ENCODE measurements at places on chromosomes 1 and 21.
A peak's percentile ranks its signal among the peaks of the same experiment; 100 is the strongest.

- no peak for DNase-seq
Measured at GRCh38 chr1:81296601-81297000, 504.1 kb upstream of the ADGRL2 start.

DNA sequence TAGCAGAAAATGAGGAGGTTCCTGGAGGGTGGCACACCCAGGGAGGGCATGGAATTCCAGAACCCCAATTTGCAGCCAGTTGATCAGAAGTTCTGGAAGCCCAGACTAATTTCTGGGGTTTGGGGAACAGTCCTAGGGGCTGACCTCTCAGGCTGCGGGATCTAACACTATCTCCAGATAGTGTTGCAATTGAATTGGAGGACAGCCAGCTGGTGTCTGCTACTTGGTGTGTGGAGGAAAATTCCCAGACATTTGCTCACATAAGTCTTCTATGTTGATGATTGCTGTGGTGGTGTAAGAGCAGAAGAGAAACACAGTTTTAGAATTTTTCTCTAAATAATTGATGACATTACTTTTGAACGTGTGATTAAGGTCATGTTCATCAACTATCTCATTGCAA lies 154.3 kb upstream of the RNPC3 start:
- peak; percentile 30 for DNase-seq

- peak; percentile 35 for DNase-seq
Measured at GRCh38 chr1:188023206-188023605, 1194.5 kb downstream of the PLA2G4A start.

DNA sequence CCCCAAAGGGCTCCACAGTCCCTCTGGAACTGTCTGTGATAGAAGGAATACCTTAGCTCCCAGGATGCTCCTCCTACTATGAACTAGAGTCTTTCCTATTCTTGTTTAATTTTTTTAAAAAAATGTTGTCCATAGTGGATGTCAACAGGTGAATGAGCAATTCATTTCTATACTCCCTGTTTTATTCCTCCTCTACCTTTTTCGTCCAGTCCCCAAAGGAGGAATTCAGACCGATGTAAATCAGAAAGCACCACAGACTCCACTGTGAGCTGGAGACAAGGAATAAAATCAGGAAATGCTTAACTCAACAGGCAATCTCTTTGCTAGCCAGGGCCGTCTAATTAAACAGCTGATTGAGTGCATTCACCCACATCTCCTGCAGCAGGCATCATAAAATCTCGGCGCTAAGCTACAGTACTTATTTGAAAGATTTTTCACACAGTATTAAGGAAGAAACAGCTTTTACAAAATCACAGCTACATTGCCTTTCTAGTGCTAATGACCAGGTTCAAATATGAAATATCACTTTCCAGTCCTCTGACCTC lies 381.6 kb downstream of the SIPA1L2 start:
- DNase-seq, result no peak

DNA sequence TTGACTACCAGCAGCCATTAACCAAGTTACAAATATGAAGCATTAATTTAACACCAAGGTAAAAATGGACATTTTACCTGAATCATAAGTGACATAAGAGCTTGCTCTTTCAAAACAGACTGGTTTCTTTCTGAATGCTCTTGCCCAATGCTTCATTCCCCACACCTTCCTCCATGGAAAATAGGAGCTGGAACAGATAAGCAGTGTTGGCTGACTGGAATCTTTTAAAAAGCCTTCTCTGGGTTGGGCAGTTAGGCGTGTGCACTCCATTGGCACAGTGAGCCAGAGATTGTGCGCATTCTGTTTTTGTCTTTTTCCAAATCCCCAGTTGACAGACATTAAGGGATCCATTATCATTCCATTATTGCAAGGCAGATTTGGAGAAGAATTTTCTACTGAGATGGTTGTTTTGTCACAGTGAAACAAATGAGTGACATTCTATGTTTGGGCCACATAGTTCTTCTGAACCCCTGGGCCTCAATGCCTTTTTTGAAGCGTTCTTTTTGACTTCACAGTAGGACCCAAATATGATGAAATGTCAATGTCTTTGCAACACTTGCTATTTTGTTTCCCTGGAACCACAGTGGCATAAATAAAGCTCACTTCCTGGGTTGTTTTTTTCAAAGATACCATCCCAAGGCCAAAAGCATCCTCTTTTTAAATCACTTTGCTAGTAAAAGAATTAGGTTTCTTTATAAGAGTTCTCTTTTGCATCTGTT lies 32.3 kb downstream of the LRRC8B start:
- no peak for DNase-seq

GRCh38 chr1:233140499-233140898 lies 155.0 kb downstream of the PCNX2 start:
- peak; percentile 68 for DNase-seq

DNA sequence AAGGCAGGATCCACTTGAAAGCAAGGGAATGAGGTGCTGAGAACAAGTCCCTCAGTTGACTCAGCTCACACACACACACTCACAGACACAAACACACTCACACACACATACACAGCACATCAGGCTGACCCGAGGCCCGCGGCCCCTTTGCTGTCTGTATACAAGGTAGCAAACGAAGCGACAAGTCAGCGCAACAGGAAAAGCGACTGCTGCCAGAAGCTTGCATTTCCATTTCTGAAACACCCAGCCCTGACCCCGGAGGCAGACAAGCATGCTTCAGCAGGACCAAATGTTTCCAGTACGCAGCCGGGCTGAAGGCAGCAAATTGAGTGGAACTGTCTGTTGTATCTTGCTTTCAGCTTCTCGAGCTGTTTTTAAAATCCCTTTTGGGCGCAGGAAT lies 501.6 kb downstream of the NPHP4 start:
- no peak for DNase-seq

- no peak for DNase-seq
Measured at GRCh38 chr21:34298534-34299167, 65.2 kb upstream of the KCNE2 start.

GRCh38 chr1:222996310-222996975 lies 146.6 kb downstream of the TLR5 start:
- DNase-seq, result no peak

DNA sequence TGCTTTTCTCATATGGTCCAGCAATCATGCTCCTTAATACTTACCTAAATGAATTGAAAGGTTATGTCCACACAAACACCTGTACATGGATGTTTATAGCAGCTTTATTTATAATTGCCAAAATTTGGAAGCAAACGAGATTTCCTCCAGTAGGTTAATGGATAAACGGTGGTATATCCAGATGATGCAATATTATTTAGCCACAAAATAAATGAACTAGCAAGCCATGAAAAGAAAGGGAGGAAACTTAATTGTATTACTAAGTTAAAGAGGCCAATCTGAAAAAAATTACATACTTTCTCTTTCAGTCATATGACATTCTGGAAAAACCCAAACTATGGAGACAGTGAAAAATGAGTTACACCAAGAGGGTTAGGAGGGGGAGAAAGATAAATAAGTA lies 76.3 kb upstream of the LRRC7 start:
- DNase-seq, result no peak

GRCh38 chr1:115694805-115695204 lies 53.0 kb downstream of the VANGL1 start:
- DNase-seq, result no peak

- peak; percentile 59 for DNase-seq
Measured at GRCh38 chr1:206505702-206506355, 1.5 kb upstream of the RASSF5 start.

DNA sequence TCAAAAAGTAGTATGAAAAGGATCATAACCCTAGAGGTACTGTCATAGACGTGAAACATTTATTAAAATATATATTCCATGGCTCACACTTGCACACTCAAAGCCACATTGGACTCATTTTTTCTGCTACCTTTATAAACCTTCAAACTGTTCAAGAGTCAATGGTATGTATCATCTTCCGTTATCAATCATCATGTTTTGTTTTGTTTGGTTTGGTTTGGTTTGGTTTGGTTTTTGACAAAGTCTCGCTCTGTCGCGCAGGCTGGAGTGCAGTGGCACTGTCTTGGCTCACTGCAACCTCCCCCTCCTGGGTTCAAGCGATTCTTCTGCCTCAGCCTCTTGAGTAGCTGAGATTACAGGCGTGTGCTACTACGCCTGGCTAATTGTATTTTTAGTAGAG lies 1.8 kb downstream of the IFNAR2 start:
- no peak for DNase-seq

- no peak for DNase-seq
Measured at GRCh38 chr1:37570528-37571334, 14.0 kb downstream of the DNALI1 start.

All from fibroblast of mammary gland (primary cell).